ENCODE measurements at places on chromosomes 3 and 15. TPM values are rescaled to one million over a fixed set of nuclear protein-coding genes. Genes with fewer than 3 reads are reported as not detected.
A peak's percentile ranks its signal among the peaks of the same experiment; 100 is the strongest.

Gene ALS2CL
- total RNA-seq: 1.2 TPM

Gene HCN4
- total RNA-seq: not detected

- peak; percentile 98 for DNase-seq
These were observed 10.5 kb downstream of the ISG20 start for GRCh38 chr15:88649286-88649733.

DNA sequence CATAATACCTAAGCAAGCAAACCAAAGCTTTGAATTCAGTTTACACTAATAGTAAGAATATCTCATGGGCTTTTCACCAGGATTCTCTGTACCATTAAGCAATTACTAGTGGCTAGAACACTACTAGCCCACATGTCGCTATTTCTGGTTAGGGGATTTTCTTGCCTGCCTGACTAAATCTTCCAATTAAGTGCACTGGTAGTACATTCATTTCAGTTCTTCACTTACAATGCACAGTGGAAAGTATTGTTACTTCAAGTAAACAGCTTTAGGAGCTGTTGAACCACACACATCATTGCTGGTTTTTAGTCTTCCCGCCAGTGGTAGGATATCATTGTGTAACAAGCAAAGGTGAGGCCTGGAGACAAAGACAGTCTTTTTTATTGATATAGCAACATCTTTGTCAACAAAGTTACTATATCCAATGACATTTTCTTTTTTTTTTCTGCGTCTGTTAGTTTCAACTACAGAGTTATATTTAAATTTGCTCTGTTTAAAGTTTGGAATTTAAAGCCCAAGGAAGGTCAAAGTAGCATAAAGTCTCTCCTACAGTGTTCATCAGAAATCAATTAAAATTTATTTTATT lies 826.8 kb upstream of the NR2F2 start:
- DNase-seq: no peak

- no peak for DNase-seq
These were observed 98.0 kb downstream of the CHL1 start for GRCh38 chr3:294581-294980.

GRCh38 chr15:100934726-100935125 lies 15.6 kb downstream of the LRRK1 start:
- DNase-seq: peak; percentile 43

DNA sequence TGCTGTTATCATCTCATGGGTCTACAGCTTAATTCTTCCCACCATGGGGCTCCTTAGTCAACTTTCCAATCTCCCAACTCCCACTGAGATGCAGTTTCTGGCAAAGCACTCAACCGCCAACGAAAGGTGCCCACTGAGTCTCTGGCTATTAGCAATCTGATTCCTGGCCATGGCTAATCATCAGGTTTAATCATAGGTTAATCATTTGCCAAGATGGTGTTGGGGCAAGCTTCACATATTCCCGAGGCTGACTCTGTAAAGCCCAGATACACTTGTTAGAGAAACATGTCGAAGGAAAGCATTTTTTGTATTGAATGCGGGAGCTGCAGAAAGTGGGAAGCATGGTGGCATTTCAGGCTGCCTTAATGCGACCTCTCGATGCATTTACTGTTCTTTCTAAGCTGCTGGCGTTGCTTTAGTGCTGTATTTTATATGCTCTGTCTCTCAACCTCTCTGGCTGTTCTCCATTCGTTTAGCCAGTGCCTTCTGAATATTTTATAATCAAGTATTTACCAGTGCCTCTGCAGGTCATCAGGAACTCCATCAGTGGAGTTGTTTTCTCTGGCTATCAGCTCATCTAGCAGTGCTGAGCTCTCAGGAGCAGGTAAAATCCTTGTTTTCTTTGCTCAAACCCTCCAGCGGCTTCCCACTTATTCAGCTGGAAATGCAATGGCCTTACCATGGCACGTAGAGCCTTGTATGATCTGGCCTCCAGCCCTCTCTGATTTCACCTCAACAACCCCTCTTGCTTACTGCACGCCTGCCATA lies 67.0 kb downstream of the EDEM1 start:
- DNase-seq: no peak

- DNase-seq: no peak
These were observed 449.8 kb downstream of the MAGI1 start for GRCh38 chr3:65588884-65589283.

DNA sequence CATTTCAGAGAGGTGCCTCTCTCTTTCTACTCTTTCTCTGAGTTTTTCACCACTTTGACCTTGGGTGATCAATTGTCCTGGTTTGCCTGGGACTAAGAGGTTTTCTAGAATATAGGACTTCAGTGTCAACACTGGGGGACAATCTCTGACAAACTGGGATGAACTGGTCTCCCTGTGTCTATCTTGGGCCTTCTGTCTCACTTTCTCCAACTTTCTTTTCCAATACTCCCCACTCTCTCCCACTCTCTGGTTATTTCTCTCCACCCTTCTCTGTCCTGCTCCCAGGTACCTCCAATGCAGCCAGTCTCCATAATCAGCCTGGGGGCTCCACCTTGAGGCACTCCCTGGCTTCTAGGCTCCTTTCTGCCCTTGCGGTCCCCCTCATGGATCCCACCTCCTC lies 4.7 kb upstream of the ITGA11 start:
- DNase-seq: no peak

DNA sequence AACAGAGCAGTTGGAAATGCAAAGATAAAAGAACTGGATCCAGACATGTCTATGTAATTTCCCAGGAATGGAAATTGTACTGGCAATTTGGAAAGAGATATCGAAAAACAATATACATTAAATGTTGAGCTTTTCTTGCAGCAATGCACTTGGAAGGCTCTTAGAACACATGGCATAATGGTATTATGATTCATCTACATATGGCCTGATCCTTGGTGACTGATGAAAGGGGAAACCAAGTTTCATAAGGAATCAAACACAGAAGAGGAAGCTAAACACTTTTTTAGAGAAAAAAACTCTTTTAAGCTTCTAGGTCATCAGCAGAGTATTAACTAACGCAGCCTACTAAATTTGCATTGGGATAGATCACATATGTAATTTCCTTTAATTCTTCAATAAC lies 12.4 kb upstream of the GREM1 start:
- peak; percentile 62 for DNase-seq

- no peak for DNase-seq
These were observed 58.1 kb upstream of the TMEM108 start for GRCh38 chr3:132980102-132980501.

DNA sequence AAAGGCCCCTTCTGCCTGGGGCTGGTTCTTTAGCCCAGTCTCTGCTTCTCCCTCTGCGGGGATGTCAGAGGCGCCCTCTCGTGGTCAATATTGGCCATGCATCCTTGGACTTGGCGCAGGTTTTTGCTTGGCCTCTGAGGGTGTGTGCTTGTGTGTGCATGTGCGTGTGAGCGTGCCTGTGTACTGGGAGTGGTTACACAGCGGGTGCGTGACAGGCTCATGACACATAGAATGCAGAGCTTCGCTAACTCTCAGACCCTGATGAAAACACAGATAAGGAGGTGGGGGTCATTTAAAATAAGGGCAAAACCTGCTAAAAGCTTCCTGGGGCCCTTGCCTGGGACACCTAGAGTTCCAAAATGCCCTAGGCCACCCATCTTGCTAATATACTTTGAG lies 160.9 kb downstream of the SMAD6 start:
- DNase-seq: peak; percentile 90

Measured in RPMI7951 (cell line).